ENCODE measurements at places on chromosomes 6 and 20. TPM values are rescaled to one million over a fixed set of nuclear protein-coding genes. Genes with fewer than 3 reads are reported as not detected.

GRCh38 chr20:22797103-22797502 is 212.7 kb upstream of the FOXA2 start:
- no peaks in the 10 kb centered on the region for H3K36me3 ChIP-seq
- no peak for DNase-seq
- peak overlapping the region; percentile 48 for H3K27ac ChIP-seq
- H3K4me3 ChIP-seq: no peak overlapping the region
- no peaks in the 10 kb centered on the region for H3K27me3 ChIP-seq

DNA sequence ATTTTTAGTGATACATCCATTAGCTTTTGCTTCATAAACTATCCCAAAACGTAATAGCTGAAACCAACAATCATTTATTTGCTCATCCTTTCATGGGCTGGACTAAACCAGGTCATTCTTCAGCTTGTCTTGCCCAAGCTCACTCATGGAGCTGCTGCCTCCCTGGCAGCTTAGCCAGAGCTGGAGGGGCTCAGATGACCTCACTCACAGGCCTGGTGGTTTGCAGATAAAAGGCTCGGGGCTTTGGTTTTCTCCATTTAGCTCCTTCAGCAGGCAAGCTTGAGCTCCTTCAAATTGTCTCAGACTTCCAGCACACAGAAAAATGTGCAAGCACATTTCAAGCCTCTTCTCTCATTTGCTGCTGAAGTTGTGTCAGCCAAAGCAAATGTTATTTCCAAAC is 139.1 kb downstream of the BTBD3 start:
- H3K36me3 ChIP-seq: no peaks in the 10 kb centered on the region
- no peak for DNase-seq
- no peak overlapping the region for H3K4me3 ChIP-seq

- H3K27me3 ChIP-seq: no peaks in the 10 kb centered on the region
- no peak for DNase-seq
- H3K4me1 ChIP-seq: no peaks in the 10 kb centered on the region
Observed at GRCh38 chr20:20668639-20669038, 43.8 kb downstream of the RALGAPA2 start.

- H3K27me3 ChIP-seq: no peaks in the 10 kb centered on the region
- H3K27ac ChIP-seq: no peak overlapping the region
- no peak overlapping the region for H3K4me3 ChIP-seq
- no peaks in the 10 kb centered on the region for H3K36me3 ChIP-seq
- H3K4me1 ChIP-seq: no peaks in the 10 kb centered on the region
Observed at GRCh38 chr6:121086876-121087275, 247.4 kb downstream of the TBC1D32 start.

DNA sequence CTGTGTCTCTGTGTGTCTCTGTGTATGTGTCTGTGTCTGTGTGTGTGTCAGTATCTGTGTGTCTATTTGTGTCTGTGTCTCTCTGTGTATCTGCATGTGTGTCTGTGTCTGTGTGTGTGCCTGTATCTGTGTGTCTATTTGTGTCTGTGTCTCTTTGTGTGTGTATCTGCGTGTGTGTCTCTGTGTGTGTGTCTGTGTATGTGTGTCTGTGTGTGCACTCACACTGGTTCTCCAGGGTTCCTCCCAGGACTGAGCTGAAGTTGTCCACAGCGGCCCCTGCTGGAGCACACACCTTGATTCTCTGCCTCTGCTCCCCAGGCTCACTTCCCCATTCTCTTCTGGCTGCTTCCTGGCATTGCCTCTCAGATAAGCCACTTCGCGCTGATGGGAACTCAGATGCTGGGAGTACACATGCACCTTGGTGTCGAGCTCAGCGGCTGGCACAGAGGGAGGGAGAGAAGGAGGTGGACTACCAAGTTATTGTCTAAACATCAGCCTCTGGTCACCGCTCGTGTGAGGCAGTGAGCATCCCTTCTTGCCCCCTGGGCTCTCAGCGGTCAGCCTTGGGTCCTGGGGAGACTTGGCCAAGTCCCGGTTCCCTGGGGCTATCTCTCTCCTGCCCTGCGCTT is 104.9 kb upstream of the NXT1 start:
- no peak overlapping the region for H3K4me3 ChIP-seq
- DNase-seq: peak; percentile 76
- H3K27me3 ChIP-seq: no peaks in the 10 kb centered on the region
- H3K27ac ChIP-seq: no peak overlapping the region
- H3K36me3 ChIP-seq: no peaks in the 10 kb centered on the region

GRCh38 chr6:29792123-29793035 is 35.2 kb upstream of the HLA-G start:
- DNase-seq: peak; percentile 78
- peaks cover 23% of the 10 kb centered on the region for H3K4me1 ChIP-seq
- H3K27ac ChIP-seq: peak overlapping the region; percentile 12
- H3K27me3 ChIP-seq: no peaks in the 10 kb centered on the region

Gene SLCO4A1
- total RNA-seq: 19.8 TPM

DNA sequence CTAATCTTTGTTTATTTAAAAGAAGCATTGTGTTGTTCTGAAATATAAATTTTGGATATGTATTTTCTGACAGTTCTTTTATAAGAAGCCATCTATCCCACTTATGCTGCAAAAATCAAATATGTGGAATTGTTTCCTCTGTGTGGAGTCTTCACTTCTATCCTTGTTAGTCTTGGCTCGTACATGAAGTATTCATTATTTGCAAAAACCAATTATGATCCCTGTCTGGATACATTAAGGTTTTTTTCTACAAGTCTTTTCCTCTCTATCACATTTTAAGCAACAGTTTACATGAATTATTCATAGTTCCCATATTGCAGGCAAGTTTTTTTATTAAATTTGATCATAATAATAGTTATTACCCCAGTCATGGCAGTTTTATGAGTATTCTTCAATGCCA is 490.8 kb upstream of the GJE1 start:
- no peaks in the 10 kb centered on the region for H3K36me3 ChIP-seq
- H3K4me1 ChIP-seq: no peaks in the 10 kb centered on the region
- H3K4me3 ChIP-seq: no peak overlapping the region
- H3K27ac ChIP-seq: no peak overlapping the region

DNA sequence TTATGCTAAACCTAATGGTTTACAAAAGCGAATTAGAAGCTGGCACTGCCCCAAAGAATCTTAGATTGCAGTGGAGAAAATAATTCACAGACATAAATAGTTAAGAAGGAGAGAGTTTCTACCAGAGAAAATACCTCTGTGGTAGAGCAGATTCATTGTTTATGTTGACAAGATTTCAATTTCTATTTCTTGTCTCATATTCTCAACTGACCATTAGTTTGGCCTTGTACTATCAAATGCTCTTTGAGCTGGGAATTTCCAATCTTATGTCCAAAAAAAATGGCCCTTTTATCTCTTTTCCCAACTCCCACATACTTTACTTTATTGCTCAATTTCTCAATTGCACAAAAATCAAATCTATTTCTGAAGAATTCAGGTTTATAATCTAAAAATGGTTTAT is 804.1 kb upstream of the CITED2 start:
- H3K4me3 ChIP-seq: no peak overlapping the region
- DNase-seq: no peak
- H3K36me3 ChIP-seq: no peaks in the 10 kb centered on the region

DNA sequence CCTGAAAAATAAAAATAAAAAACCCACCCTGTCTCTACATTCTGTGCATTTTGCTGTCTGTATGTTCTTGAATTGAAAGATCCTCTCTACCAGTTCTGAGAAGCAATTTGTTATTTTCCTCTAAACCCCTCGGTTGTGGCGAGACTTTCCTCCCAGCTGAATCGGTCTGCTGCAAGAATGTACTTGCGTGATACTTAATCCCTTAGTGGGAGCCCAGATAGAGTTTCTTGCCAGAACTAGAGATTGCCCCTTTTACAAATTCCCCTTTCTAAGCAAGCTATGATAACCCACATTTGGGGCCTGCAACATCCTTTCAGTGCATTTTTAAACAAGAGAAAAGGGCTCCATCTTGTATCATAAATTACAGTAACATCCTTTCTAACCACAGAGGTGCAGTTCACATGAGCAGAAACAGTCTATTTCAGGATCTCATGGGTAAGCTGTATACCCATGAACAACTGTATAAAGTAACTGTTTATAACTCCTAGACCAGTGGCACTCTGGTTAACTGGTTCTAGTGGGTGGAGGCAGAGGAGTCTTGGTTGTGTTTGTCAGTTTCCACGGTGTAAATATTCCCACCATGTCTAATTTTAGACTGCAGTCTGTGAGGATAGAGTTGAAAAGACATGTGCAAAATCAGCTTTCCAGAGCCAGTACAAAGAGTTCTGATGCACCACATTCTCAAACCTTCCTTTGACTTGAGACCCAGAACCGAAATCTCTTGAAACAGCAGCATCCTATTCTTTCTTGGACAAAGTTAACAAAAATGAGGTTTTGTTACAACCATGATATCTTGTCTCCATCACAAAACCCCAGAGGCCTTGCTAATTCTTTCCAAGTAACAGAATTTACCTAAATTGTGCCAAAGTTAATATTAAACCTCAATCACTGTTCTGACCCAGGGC is 113.1 kb upstream of the ZNF217 start:
- peak overlapping the region; percentile 25 for H3K27ac ChIP-seq
- no peak overlapping the region for H3K4me3 ChIP-seq
- peaks cover 23% of the 10 kb centered on the region for H3K4me1 ChIP-seq
- no peaks in the 10 kb centered on the region for H3K27me3 ChIP-seq

Gene HLA-DRA
- 93.5 TPM for total RNA-seq

Gene CLVS2
- total RNA-seq: not detected

- H3K4me3 ChIP-seq: no peak overlapping the region
- DNase-seq: no peak
- no peaks in the 10 kb centered on the region for H3K4me1 ChIP-seq
- no peaks in the 10 kb centered on the region for H3K36me3 ChIP-seq
Observed at GRCh38 chr6:42171813-42172581, 1.2 kb upstream of the GUCA1A start.

DNA sequence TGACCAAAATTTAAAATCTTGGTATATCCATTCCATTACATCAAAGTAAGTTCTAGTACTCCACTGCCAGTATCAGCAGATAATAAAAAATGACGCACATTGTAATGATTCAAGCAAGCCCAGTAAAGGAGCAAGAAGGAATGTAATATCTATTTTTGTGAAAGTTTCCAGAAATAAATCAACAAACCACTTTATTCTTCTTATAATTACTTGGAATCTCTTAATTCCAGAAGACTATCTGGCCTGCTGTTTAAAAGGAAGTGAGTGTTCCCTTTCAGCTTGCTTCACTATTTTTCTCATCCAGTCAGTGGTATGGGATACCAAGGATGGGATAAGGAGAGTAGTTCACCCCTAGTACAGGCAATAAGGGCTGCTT is 42.2 kb upstream of the DSE start:
- peaks cover 38% of the 10 kb centered on the region for H3K4me1 ChIP-seq
- H3K4me3 ChIP-seq: no peak overlapping the region

DNA sequence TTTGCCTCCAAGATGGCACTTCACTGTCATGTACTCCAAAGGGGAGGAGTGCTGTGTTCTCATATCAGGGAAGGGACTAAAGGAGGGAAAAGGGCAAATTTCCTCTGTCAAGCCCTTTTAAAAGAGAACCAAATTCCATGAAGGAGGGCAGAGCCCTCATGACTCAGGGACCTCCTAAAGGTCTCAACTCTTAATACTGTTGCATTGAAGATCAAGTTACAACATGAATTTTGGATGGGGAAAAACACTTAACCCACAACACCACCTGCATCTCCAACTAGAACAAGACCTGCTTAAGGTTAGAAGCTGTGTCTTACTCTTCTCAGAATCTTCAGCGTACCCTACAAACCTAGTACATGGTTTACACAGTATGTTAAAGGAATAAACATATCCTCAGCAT is 23.7 kb upstream of the FBXO30 start:
- H3K36me3 ChIP-seq: no peaks in the 10 kb centered on the region
- H3K27me3 ChIP-seq: no peaks in the 10 kb centered on the region
- no peak overlapping the region for H3K4me3 ChIP-seq
- H3K27ac ChIP-seq: no peak overlapping the region

- no peaks in the 10 kb centered on the region for H3K36me3 ChIP-seq
- no peak for DNase-seq
- H3K4me3 ChIP-seq: no peak overlapping the region
- H3K27me3 ChIP-seq: no peaks in the 10 kb centered on the region
- H3K4me1 ChIP-seq: no peaks in the 10 kb centered on the region
Observed at GRCh38 chr6:77474286-77474956, 11.1 kb upstream of the HTR1B start.

DNA sequence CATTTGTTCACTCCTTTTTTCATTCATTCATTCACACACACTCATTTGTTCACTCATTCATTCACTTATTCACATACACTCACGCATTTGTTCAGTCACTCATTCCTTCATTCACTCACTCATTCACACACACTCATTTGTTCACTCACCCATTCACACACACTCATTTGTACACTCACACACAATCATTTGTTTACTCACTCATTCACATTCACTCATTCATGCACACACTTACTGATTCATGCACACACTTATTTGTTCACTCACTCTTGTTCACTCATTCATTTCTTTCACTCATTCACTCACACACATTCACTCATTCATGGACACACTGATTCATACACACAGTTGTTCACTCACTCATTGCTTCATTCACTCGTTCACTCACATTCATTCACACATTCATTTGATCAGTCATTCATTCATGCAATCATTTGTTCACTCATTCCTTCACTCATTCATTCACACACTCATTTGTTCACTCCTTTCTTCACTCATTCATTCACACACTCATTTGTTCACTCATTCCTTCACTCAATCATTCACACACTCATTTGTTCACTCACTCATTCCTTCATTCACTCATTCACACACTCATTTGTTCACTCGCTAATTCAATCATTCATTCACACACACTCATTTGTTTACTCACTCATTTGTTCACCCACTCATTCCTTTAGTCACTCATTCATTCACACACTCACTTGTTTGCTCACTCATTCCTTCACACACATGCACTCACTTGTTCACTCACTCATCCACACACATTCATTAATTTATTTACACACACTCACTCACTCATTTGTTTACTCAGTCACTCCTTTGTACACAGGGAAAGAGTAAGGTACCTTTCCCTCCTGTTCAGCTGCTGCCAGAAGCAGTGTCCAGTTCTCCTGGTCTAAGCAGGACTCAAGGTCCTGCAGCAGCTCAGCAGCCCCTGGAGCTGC is 50.7 kb upstream of the BHLHE23 start:
- no peak overlapping the region for H3K27ac ChIP-seq
- H3K27me3 ChIP-seq: no peaks in the 10 kb centered on the region
- no peak overlapping the region for H3K4me3 ChIP-seq
- no peaks in the 10 kb centered on the region for H3K36me3 ChIP-seq

Gene PNLDC1
- total RNA-seq: 0.33 TPM

Gene EFCAB8
- total RNA-seq: not detected

DNA sequence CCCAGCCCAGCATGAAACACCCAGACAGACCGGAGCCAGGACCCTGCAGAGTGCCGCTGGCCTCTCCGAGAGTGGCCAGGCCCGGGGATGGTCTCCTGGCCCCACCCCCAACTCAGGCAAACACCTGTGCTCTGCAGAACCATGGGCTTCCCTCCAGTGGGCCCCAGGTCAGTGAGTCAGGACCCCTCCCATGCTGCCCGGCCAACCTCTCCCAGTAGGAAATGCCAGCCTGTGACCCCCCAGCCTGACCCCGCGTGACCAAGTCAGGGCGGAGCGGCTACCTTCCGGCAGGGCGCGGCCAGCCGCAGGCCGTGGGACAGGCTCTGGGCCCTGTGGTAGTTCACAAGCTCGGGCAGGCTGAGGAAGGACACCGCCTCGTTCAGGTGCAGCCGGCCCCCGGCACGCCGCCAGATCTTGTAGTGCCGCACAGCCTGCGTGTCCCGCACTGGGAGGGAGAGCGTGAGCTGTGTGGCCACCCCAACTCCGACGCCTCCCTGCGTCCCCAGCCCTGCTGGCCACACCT is 3.2 kb downstream of the PTK6 start:
- peaks cover 16% of the 10 kb centered on the region for H3K4me1 ChIP-seq
- no peaks in the 10 kb centered on the region for H3K36me3 ChIP-seq
- H3K27ac ChIP-seq: no peak overlapping the region
- no peak overlapping the region for H3K4me3 ChIP-seq
- DNase-seq: no peak
